Stimulated activated CD8-positive, alpha-beta memory T cell treated with anti-CD3 and anti-CD28 coated beads, Interleukin-4, amount 100 ng/mL, for 1 hour (primary cell): ENCODE measurements at places on chromosomes 1 and 21.

- no peak for DNase-seq
Observed at GRCh38 chr1:112793631-112794565, 78.8 kb upstream of the PPM1J start.

DNA sequence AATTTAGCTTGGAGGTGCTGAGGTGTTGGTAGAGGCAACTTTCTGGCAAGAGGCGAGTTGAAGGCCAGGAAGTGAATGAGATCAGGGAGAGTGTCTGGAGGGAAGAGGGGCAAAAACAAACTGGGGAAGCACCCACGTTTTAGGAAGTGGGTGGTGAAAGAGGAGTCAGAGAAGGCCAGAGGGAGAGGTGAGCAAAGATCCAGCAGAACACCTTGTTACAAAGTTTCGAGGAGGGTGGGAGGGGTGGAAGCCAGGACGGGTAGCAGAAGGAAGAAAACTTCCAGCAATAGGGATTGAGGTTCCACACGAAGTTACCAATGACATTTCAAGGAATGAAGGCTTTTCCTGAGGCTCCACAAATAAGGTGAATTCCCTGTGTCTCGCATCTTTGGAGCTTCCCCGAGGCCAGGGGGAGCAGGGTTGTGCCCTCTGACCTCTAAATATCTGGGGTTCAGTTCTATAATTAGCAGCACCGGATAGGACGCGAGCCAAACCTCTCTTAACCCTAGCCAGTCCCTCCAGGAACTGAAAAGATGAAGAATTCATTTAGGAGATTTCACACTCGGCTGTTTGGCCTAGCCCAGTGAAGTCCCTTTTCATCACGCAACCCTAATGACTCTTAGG is 578 bp upstream of the SESN2 start:
- no peak for DNase-seq

DNA sequence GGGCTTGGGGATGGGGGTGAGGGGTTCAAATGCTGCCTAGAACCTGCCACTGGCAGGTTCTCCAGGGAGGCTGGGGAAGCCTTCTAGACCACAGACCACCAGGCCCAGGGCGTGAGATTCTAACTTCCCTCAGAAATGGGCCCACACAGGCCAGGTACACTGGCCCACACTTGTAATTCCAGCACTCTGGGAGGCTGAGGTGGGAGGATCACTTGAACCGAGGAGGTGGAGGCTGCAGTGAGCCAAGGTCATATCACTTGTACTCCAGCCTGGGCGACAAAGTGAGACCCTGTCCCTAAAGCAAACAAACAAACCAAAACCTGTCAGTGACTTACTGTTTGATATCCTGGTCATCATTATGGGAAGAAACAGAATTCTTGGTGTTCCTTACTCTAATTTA is 31.7 kb downstream of the OPTC start:
- no peak for DNase-seq

- DNase-seq, result no peak
Observed at GRCh38 chr1:109878531-109879104, 32.0 kb upstream of the CSF1 start.

DNA sequence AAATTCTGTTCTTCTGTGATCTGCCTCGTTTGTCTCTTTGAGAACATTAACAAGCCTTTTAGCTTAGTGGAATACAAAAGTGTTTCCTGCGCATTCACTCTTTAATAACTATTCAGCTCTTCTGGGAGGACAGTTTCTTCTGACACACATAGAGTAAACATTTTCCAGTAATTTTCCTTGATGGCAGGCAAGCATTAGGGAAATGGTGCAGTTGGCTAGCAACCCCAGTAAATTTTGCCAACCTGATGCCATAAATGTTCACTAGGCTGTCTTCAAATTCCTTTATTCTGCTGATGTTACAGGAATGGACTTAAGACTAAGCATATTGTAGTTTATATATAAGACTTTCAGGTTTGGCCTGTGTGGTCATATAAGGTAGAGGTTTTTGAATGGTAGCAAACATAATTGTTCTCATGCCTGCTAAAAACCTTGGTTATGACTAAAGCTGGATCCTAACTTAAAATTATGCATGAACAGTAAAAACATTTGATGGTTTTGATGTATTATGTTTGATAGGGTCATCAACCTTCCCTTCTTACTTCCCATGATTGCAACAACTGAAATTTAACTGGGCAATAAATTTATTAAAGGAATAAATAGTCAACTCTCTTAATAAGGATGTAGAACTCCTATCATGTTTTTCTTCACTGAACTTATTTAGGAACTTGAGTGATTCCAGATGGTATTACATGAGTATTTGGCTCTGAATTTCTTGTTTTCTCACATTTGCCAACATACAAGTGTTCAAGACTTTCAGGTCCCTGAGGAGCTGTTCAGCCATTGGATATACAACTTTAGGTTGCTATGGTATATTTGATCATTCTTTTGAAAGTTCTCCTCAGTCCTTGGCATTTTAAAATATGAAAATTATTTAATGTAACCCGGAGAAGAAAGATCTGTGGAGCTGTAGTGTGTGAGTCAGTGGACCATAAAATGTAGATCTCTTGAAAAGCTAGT is 223.4 kb downstream of the FMN2 start:
- no peak for DNase-seq

DNA sequence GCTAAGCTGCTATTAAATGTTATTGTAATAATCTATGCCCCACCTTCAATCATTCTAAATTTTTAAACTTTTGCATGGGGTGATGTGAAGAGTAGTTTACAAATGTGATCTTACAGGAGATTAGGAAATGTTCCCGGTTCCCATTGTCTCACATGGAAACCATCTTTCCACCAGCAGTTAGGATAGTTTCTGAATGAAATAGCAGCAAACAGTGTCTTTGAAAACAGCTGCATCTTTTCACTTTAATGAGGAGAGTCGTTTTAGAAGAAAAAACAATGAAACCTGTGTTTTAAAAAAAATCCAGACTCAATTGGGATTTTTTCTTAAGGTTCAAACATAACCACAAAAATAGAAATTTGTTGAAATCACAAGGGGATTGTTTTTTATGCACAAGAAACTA is 134.2 kb downstream of the TLR5 start:
- DNase-seq, result no peak

DNA sequence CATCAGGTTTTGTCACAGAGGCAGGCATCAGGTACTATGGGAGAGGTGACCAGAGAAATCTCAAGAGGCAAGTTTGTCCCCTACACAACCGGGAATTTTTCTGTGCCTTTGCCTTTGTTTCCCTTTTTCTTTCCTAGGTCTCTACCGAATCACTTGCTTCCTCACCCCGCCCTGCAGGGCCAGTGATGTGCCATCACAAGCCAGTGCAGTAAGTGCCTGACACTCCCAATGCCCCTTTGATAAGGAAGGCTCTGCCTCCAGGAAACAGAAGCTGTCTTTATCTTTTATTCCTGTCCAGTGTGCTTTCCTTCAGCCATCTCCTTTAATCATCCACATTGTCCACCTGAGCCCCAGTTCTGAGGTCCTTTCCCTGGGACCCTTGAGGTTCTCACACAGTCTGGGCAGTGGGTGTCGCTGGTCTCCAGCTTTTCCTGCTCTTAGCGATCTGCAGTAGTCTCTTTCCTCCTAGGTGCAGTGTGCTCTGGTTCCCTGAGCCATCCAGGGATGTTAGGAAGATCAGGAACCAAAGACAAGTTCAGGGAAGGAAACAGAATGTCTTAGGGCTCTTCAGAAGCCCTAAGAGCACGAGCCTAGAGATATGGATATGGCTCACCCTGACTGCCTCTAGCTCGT is 36.6 kb downstream of the GJA5 start:
- DNase-seq, result no peak
